ENCODE measurements at places on chromosomes 3 and 15.

- no peak for DNase-seq
Measured at GRCh38 chr3:58572013-58572633, 5.1 kb downstream of the FAM107A start.

- DNase-seq, result no peak
Measured at GRCh38 chr3:95464346-95464745, 1350.0 kb upstream of the EPHA6 start.

DNA sequence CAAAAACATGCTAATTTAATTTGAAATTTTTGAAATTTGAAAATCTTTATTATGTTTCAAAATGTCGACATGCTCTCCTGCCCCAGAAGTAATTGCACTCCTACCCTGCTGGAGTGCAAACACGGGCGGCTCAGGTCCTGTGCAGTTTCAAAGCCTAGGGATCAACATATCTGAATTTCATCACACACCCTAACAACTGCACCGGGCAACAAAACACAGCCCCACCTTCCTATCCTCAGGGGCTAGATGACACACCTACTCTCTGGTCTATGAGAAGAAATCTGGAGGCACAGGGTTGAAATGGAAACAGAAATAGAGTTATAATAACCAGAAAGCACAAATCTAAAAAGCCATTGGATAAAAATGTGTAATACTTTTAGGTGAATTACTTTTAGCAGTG lies 61.4 kb downstream of the BFSP2 start:
- DNase-seq, result no peak

DNA sequence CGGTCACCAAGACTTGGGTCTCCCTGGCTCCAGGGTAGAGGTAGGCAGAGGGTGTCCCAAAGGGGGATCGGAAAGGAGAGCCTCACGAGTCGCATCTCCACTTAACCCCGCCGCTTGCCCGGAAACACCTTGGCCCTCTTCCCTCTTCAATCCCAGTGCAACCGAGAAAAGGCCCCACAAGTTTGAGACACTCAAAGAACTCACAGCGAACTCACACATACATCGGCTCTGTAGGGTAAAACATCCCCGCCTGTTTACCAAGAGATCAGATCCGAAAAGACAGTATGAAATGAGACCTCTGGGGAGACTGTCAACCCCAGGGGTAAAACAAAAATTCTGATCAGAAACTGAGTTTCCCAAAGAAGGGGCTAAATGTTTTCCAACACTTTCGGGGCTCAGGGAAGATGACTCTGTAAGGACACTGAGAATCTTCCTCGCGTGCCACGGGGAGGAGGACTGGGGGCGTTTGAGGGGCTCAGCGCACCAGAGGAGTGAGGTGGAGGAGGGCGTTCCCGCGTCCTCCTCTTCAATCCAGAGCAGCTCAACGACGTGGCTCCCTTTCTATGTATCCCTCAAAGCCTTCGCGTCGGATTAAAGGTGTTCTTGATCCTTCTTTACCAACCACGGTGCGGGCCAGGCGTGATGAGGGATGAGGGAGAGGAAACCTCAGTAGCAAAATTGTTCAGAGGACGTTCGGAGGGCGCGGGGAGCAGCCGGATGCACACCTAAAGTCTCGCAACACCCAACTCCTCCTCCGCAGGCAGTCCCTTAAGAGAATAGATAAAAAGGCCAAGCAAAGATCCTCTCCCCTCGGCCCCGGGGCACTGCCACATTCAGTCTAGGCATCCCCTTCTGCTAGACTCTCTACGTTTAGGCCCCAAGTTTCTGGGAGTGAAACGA lies 3.7 kb downstream of the WNT5A start:
- no peak for DNase-seq

DNA sequence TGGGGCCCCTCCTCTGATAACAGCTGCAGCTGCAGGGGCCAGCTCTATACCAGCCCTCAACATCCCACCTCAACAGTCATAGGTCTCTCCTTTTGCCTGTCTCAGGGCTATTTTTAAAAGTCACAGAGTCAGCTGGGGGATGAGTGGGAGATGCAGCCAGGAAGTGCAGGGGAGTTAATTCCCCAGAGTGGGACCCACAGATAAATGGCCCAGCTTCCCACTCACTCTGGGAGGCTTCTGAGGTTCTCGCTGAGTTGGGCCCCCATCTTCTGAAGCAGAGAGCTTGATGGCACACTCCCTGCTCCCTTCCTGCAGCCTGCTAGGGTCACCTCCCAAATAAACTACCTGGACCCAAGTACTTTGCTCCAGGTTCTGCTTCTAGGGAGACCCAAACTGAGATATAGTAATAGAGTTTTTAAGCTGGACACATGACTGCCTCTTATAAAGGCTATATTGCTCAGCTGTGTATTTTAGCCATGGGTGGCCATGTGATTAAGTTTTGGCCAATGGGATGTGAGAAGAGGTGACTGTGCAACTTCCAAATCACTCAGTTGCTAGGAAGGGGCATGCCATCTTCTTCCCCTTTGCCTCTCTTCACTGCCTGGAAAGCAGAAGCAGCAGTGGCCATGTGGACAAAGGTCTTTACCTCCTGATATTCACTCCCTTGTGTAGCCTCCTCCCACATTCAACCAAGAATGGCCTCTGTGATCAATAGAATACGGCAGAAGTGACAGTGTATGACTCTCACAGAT lies 15.5 kb upstream of the VIPR1 start:
- no peak for DNase-seq

- DNase-seq, result no peak
Measured at GRCh38 chr15:94002041-94002440, 229.3 kb upstream of the MCTP2 start.

- DNase-seq, result no peak
Measured at GRCh38 chr3:151976211-151977050, 103.0 kb downstream of the SUCNR1 start.

Measured in CD4-positive, alpha-beta memory T cell (primary cell).